A673 (cell line): ENCODE measurements at places on chromosomes 2 and 18.

DNA sequence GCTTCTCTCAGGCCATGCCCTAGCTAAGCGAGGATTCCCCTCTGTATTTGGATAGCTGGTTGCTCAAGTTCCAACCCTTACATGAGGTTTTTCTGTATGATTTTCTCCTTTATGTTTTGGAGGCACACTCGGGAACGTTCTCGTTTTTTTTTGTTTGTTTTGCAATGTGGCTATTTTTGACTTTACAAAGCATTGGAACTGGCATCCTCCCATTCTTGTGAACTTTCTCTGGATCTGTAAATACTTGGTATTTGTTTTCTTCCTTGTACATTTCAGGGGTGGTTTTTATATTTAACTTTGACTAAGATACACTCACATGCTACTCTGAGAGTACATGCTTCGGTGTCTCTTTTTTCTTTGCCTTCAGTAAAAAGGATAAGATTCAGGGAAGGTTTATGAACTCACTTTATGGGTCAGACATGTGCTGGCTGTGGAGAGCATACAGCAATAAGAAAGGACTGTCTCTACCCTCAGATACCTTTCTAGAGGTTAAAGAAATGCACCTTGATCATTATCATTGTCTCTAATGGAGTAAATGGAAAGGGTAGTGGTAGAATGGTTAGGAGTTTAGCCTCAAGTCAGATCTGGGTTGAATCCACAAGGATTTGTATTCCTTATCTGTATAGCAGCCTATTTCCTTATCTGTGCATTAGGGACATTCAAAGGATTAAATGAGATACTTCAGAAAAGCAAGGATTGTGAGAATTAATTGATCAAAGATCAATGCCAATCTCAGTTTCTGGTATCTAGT is 61.9 kb downstream of the MEIS1 start:
- no peak for DNase-seq

DNA sequence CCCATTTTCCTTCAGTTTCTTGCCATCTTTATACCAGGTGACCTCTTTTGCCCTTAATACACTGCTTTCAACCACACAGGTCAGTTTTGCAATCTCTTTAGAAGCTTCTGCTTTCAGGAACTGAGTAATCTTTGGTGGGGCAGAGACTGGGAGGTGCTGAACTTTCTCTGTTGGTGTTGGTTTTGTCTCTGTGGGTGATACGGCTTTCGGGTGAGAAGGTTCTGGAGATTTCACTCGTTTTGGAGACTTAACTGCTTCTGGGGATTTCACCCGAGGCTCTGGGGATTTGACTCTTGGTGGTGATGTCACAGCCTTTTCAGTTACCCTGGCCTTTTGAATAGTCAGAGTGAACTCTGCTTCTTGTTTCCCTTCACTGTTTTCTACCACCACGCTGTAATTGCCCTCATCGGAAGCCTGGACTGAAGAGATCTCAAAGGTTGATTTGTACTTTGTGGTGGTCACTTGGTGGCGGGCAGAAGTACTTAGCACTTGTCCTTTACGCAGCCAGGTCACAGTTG is 50.4 kb downstream of the PLEKHA3 start:
- no peak for DNase-seq

GRCh38 chr2:86158286-86158685 is 37.0 kb downstream of the IMMT start:
- DNase-seq = no peak

DNA sequence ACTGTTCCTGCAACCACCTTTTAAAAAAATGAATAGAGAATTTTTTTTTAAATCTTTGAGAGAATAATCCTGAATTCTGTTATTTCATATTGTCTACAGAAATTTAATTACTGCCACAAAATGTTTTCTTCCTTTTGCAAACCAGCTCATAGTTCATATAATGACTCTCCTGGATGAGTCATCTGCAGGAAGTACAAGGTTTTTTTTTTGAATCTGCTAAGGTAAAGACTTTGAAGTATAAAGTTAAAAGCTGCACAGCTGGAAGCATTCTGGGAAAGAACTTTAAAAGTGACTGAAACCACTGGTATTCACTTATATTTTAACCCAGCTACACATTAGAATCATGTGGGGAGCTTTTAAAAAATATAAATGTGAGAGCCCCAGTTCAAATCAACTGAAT is 25.4 kb downstream of the SESTD1 start:
- no peak for DNase-seq

DNA sequence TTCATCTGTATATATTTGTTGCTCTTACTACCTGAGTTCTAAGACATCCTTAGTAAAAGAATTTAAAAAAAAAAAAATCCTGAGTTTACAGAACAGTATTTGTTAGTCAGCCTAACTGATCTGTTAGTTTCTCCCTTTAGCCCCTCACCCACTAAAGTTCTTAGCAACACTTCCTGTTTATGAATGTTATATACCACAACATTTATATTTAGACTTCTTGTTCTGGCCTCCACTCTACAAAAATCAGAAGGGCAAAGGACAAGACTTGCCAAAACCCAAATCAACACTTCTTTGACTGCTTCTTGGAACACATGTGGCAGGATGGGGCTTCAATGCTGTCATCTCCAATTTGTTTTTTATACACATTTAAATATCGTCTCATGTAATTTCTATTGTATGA is 71.1 kb downstream of the MGAT5 start:
- no peak for DNase-seq

- no peak for DNase-seq
Measured at GRCh38 chr2:161241894-161242293, 66.3 kb upstream of the PSMD14 start.

DNA sequence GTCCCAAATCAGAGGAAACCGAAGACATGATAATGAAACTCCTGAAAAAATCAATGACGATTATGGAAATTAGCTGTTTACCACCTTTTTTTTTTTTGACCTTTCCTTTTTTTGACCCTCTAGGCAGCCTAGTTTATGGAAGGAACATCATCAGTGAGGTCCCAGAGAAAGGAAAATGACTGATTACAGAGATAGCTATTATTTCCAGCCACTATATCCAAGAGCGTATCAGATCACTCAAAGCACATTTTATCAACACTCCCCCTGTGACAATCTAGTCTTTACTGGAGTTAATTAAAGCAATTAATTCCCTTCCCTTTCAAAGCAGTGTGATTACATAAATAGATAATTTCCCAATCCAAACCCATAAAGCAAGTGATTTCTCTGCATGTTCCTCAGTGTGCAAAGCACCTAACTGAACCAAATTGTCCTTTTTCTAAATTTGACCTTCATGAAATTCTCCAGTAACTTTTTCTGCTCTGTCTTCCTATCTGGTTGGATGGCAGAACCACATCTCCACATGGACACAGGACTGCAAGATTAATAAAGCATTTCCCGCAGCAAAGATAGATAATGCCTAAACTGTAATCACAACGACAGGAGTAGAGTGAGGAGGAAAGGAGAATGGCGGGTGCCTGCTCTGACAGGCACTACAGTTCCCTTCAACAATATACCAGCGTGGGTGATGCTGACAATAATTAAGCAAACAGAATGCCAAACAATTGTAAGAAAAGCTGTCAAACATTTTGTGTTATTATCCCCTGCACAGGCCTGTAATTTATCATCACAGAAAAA is 194.4 kb downstream of the SLC8A1 start:
- no peak for DNase-seq

- DNase-seq = no peak
Measured at GRCh38 chr2:2564300-2565078, 233.4 kb upstream of the MYT1L start.
